ENCODE measurements at places on chromosomes 3 and 15.
A peak's percentile ranks its signal among the peaks of the same experiment; 100 is the strongest.

GRCh38 chr3:132071043-132071442 lies 36.2 kb upstream of the CPNE4 start:
- DNase-seq, result peak; percentile 60

DNA sequence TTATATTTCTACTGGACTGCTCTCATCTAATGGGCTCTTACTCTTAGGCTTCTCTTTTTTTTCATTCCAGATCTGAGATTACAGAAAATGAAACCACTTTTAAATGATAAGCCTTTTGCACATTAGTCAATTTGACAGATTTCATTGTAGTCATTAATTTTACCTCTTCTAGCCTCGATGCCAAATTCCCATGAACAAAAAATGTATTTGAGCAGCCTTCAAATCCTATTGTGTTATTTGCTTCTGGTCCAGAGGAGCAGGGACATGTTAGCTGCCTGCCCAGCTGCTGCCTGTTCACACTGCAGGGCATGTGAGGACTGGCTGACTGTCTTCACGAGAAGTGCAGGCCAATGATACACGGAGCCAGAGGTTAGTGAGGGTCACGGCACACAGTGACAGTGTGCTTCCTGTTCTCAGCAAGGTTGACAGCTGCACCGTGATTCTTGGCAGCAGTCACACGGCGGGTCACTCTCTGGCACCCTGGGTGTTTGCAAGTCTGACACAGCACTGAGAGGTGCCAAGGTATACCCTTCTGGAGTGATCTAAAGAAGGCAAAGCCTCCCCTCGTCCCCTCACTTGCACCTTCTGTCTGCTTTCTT lies 40.8 kb downstream of the KAT2B start:
- peak; percentile 61 for DNase-seq

GRCh38 chr3:48013288-48013980 lies 2.8 kb downstream of the MAP4 start:
- DNase-seq, result no peak

- DNase-seq, result no peak
Measured at GRCh38 chr3:134060561-134061385, 31.0 kb upstream of the SLCO2A1 start.

DNA sequence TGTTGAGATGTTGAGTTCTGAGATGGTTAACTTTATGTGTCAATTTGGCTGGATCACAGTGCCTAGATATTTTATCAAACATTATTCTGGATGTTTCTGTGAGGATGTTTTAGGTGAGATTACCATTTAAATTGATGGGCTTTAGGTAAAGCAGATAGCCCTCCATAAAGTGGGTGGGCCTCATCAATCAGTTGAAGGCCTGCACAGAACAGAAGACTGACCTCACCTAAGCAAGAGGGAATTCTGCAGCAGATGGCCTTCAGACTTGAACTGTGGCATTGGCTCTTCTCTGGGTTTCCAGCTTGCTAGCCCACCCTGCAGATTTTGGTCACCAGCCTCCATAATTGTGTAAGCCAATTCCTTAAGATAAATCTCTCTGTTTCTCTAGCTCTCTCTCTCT lies 260.4 kb upstream of the VEPH1 start:
- no peak for DNase-seq

- no peak for DNase-seq
Measured at GRCh38 chr3:13040361-13041074, 32.7 kb downstream of the IQSEC1 start.

- DNase-seq, result no peak
Measured at GRCh38 chr3:180018543-180018942, 18.2 kb downstream of the PEX5L start.

- no peak for DNase-seq
Measured at GRCh38 chr3:42264399-42265058, 1.5 kb downstream of the CCK start.

GRCh38 chr3:129627350-129628168 lies 21.1 kb upstream of the PLXND1 start:
- peak; percentile 83 for DNase-seq

GRCh38 chr3:127607675-127608361 lies 9.6 kb downstream of the MCM2 start:
- no peak for DNase-seq

- DNase-seq, result no peak
Measured at GRCh38 chr15:73952171-73952912, 26.1 kb downstream of the LOXL1 start.

DNA sequence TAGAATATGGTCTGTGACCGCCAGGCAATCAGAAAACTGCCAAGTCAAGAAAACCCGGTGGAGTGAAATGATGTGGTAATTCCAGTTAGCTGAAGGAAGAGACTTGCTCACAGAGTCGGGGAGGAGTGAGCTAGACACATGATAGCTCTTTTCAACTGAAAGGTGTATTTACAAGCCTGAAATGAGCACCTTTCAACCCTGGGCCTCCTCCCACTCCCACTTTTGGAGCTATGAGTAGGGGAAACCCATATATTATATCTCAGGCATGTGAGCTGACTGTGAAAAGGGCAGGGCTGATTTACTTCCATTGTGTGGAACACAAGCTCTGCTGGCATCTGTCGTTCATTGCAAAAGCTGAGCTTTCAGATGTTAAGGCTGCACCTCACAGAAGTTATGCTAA lies 960.2 kb downstream of the TUSC7 start:
- no peak for DNase-seq

DNA sequence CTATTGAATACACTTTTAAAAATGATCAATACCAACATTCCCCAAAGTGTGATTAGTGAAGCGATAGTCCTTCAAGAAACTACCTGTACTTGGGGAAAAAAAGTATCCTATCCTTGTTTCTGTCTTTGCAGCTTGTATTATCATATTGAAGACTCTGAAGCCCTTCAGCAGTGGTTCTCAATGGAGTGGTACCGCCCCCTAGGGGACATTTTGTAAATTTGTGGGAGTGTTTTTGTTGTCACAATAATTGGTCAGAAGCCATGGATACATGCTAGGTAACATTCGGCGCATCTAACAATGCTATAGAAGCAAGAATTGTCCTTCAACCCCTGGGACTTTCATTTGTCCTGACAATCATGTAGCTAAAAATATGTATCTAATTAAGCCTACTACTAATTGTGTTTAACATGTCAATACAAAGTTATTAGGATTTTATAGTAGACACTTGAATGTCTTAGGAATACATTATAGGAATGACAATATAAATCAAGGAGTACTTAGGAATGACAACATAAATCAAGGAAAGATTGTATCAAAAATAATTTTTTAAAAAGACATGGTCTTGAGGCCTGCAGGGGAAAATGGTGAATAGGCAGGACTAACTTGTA lies 53.7 kb downstream of the NMD3 start:
- peak; percentile 8 for DNase-seq

GRCh38 chr15:68621535-68621934 lies 42.7 kb downstream of the CORO2B start:
- no peak for DNase-seq

- peak; percentile 48 for DNase-seq
Measured at GRCh38 chr3:152444029-152444641, 175.4 kb downstream of the MBNL1 start.

DNA sequence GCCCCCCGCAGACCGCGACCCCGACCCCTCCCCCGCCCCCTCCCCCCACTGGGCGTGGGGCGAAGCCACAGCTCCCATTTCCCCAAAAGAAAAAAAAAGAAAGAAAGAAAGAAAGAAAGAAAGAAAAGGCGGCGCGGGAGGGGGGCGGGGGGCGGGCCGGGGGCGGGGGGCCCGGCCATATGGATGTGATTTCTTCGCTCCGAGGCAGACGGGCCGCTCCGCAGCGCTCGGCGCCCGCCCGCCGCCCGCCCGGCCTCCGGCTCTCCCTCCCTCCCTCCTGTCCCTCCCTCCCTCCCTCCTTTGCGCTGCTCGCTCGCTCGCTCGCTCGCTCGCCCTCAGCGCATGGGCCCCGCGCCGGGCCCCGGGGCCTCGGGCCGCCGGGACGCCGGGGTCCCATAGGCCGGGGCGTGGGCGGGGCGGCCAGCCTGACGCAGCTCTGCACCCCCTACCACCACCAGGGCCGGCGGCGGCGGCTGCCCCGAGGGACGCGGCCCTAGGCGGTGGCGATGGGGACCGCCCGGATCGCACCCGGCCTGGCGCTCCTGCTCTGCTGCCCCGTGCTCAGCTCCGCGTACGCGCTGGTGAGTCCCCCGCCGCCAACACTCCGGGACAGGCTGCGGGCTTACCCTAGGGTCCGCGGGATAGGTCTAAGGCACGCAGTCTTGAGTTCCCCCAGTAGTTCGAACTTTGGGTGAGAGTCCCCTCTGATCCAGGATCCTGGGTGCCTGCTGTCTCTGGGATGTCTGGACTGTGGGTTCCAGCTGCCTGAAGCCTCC lies 5.7 kb downstream of the PTH1R start:
- no peak for DNase-seq

DNA sequence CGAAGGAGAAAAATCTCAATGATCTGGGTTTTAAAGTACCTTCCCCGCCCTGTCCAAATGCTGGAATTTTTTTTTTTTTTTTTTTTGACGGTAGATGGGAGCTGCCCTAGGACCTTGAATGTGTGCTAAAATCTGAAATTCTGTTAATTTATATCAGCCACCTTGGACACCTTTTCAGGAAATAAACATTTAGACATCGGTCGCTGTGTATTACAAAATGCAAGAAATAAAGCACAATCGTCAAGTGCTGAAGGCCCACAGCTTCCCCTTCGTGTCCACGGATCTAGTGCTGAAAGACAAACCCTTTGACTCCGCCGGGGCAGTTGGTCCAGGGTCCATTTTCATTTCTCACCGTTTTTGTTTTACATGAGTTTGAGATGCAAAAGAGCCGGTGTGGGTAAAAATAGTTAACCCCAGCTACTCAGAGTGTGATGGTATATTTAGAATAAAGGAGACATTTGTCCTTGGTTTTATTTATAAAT lies 90.2 kb upstream of the CHD2 start:
- DNase-seq, result no peak

DNA sequence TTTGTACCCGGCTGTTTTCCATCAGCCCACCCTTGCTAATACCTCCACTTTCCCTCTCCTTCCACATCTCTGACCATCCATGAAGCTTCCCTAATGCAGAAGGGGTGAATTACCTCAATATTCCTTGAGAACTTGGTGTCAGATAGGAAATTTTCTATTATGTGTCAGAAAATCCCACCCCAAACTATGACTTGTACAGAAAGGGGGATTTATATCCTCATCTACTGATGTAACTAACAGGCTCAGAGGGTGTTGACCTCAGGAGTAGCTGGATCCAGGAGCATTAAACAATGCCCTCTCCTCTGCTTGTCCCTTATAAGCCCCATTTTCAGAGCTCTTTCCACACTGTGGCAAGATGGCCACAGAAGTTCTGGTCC lies 242.8 kb upstream of the TLE3 start:
- DNase-seq, result no peak

DNA sequence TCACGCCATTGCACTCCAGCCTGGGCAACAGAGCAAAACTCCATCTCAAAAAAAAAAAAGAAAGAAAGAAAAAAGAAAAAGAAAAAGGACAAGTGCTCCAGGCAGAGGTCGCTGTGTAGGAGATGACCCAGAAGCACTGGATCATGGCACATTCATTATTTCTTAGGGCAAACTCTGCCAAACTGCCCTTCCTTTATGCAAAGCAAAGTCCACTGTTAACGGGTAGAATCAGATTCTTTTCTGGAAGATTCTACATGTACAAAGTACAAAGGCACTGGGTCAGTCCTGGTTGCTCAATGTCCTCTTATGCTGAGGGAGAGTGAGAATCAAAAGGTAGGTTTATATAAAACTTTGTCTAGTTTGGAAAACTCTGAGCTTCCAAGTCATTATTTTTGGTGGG lies 144.9 kb downstream of the FEZF2 start:
- no peak for DNase-seq

Data from NCI-H1105 (cell line).